ENCODE measurements at places on chromosomes 1 and 21.

GRCh38 chr1:229286099-229286766 is 15.3 kb downstream of the RAB4A start:
- DNase-seq = no peak

DNA sequence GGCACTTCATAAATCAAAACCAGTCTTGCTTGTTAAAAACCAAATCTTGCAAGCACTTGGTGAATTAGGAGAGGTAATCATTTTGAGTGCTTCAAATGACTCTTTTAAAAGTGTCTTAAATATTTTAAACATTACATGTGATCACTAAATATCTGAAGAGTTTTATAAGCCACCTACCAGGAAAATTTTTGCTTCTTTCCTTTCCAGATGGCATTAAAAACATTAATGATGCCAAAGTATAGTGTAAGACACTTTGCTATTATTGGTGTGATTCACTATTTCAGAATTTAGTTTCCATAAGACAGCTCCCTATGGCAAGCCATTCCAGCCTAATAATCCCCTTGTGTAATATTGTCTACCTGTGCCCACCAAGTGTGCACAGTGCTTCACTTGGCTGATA is 548.8 kb upstream of the ADAMTS5 start:
- no peak for DNase-seq

DNA sequence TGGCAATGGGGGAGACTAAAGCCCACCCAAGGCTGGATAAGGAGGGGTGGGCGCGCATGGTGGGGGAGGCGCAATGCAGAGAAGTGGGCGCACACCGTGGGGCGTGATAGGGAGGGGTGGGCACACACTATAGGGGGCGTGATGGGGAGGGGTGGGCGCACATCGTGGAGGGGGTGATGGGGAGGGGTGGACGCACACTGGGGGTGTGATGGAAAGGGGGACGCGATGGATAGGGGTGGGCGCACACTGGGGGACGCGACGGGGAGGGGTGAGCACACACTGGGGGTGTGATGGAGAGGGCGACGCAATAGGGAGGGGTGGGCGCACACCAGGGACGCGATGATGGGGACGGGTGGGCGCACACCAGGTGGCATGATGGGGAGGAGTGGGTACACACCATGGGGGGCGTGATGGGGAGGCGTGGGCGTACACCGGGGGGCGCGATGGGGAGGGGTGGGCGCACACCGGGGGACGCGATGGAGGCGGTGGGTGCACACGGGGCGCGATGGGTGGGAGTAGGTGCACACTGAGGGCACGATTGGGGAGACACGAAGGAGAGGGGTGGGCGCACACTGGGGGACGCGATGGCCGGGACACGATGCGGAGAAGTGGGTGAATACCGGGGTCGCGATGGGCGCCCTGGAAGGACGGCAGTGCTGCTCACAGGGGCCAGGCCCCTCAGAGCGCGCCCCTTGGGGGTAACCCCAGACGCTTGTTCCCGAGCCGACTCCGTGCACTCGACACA is 929 bp downstream of the SUMO3 start:
- DNase-seq = no peak

DNA sequence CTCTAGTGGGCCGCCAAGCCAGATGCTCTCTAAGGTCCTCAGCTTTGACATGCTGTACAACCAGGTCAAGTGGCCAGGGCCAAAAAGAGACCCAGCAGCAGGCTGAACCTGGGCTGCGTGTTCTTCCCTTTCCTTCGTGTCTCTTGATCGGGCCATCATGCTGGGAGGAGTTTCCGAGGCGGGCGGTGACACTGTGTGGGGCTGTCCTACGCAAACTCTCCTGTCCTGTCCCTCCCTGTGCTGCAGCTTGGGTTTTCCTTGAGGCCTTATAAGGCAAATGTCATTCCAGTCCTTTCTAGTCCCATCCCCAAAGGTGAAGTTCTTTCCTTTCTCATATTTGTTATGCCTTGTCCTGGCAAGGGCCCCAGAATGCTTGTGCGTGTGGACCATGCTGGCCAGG is 56.7 kb downstream of the ARHGEF10L start:
- no peak for DNase-seq

DNA sequence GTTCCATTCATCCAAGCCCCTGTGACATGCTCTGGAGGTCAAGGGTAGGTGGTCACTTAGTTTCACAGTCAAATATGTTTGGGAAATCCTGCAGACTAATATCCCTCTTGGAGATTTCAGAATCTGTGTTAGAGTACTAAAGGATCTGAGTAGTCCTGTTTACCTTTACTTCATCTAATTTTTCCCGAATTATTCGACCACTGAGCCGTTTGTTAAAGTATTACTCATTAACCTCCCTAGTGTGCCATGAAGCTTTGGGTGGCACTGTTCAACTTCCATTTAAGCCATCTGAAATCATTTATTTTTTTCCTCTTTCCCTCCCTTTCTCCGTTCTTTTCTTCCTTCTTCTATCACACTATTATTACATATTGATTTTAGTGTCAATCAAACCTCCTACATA is 109.9 kb downstream of the NGF start:
- no peak for DNase-seq
